ENCODE measurements at places on chromosomes 3 and 15.

DNA sequence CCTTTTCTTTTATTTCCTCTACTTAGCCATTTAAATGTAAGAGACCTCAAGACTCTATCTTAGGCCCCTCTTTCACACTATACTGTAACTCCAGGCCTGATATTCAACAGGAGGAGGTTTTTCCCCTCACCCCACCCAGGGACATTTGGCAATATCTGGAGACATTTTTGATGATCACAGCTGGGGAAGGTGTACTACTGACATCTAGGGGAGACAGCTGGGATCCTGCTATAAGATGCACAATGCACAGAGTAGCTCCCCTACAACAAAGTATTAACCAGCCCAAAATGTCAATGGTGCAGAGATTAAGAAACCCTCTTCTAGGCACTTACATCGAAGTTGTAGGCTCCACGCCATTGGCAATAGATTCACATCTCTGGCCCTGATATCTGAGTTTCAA, 517.5 kb upstream of the UBE2E2 start:
- DNase-seq = no peak

- no peak for DNase-seq
Observed at GRCh38 chr15:32828507-32829186, 110.8 kb downstream of the GREM1 start.

- no peak for DNase-seq
Observed at GRCh38 chr15:41546851-41547786, 3.1 kb upstream of the RPAP1 start.

GRCh38 chr15:48384616-48385015, 53.4 kb downstream of the DUT start:
- DNase-seq = no peak
